ENCODE measurements at places on chromosomes 7 and 10. TPM values are rescaled to one million over a fixed set of nuclear protein-coding genes. Genes with fewer than 3 reads are reported as not detected.

Gene OR9A2
- polyA plus RNA-seq = not detected

Gene STAMBPL1
- polyA plus RNA-seq = 13.0 TPM

Gene HMX3
- not detected for polyA plus RNA-seq

Gene SNX8
- 33.7 TPM for polyA plus RNA-seq

Gene TNS3
- polyA plus RNA-seq = 102 TPM

Gene FGFBP3
- 4.1 TPM for polyA plus RNA-seq

Gene COL17A1
- polyA plus RNA-seq = 0.82 TPM

Gene FZD8
- polyA plus RNA-seq = 3.6 TPM

DNA sequence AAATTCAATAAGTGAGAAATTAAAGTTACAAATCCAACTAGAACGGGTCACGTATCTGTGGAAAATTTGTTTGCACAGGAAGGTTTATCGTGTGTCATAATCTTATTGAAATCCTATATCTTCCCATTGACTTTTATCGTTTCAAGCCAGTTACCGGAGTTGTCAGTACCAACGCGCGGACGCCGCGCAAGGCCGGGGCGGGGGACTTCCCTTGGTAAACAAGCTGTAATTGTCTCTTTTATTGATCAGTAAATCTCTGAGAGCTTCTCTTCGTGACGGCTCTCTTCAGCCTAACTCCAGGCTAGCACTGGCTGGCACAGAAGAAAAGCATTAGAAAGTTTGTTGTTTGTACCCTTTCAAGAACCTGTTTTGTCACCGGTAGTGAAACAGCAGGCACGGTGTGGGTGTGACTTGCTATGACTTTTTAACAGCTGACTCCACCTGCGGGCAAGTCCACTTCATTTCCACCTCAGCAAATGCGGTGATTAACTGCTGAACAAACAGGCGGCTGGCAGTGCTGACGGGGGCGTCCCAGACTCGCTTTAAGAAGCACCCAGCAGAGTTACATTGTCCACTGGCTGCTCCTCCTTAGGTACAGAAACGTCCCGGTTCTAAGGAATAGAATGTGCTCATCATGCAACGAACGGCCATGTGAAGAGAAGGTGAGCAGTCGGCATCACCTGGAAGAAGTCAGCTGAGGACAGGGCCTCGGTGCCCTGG lies 215.8 kb downstream of the MAD1L1 start:
- DNase-seq = no peak

- DNase-seq = no peak
These were observed 90.7 kb downstream of the DGKI start for GRCh38 chr7:137755846-137756651.

Gene MYO3A
- polyA plus RNA-seq = 3.4 TPM

DNA sequence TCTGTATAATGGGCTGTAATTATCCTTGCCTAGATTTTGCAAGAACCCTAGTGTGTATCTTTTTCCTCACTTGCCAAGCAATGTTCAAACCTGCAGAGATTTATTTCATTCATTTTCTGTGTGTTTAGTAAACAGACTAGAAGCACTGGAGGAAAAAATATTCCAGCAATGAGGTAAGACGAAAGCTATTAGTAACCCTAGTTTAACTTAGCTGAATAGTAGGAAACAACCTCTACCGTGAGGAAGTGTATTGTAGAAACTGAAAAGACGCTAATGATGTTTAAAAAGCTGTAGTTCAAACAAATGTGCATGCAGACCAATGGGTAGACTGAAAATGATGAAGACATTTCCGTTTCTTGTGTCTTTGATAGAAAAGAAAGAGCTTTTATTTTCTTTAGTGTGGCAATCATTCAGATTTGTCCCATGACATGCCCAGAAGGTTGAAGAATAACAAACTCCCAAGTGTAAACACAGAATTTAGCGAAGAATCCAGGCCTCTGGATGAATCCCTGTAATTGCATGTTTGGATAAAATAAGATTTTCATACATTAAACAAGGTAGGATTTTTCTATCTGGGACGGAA lies 20.7 kb downstream of the CAV1 start:
- no peak for DNase-seq

- no peak for DNase-seq
These were observed 9.2 kb upstream of the RP9 start for GRCh38 chr7:33118383-33118782.

GRCh38 chr7:150471886-150472285 lies 21.5 kb downstream of the GIMAP8 start:
- DNase-seq = no peak

GRCh38 chr10:86868353-86868752 lies 89.1 kb downstream of the MMRN2 start:
- peak; percentile 50 for DNase-seq

Gene CCAR1
- 191 TPM for polyA plus RNA-seq

DNA sequence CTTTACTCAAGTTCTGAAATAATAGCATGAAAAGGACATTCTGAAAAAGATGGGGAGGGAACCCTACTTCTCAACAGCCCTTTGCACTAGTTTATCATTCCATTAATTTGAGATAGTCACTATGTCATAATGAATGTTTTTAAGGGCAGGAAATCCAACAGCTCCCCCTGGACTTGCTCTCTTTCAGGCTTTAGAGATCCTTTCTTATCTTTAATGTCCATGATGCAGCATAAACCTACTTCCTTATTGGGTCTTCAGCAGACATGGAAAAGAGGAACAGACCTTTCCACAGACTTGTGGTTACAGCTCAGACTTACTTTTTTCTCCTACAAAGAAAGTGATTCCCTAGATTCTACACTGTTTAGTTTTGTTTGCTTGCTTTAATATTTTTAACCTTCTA lies 87.3 kb downstream of the IDE start:
- DNase-seq = no peak

Gene GPR37
- polyA plus RNA-seq = 4.7 TPM

DNA sequence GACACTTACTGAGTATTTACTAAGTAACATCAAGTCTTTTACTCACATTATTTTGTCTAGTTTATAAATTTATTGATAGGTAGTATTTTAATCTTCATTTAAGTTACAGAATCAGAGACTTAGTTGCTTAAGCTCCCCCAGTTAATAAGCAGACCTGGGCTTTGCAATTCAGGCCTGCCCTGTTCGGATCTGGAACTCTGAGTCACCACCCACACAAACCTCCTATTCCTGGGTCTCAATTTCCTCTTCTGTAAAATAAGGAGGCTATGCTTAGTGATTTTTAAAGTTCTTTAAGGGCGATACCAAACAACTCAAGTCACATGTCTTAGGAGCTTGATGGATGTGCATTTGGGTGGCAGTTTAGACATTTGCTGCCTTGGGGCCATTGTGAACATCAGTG lies 3.5 kb upstream of the MGAM start:
- no peak for DNase-seq

DNA sequence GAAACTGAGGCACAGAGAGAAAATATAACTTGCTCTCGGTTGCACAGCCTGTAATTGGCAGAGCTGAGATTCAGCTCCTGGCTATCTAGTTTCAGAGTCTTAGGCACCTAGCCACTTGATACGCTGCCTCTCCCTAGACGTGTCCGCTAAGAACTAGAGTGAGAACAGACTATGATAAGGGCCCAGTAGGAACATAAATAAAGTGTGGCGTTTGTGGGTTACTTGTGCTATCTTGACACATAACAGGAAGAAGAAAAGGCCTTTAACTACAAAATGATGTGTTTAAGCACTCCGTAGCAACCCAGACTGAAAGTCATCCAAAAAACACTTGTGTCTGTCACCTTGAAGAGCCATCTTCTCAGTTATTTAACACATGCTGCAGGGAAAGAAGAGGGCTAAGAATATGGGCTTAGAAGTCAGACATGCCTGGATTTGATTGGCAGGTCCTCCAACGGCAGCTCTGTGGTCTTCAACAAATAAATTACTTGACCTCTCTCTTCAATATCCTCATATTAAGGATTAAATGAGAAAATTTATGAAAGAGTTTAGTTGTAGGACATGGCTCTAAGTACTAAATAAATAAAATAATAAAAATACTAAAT lies 96.2 kb downstream of the SGMS1 start:
- no peak for DNase-seq

Gene CTTNBP2
- 20.1 TPM for polyA plus RNA-seq

Gene CRYGN
- polyA plus RNA-seq = 0.20 TPM

GRCh38 chr7:778271-778967 lies 51.3 kb upstream of the PRKAR1B start:
- DNase-seq = no peak

DNA sequence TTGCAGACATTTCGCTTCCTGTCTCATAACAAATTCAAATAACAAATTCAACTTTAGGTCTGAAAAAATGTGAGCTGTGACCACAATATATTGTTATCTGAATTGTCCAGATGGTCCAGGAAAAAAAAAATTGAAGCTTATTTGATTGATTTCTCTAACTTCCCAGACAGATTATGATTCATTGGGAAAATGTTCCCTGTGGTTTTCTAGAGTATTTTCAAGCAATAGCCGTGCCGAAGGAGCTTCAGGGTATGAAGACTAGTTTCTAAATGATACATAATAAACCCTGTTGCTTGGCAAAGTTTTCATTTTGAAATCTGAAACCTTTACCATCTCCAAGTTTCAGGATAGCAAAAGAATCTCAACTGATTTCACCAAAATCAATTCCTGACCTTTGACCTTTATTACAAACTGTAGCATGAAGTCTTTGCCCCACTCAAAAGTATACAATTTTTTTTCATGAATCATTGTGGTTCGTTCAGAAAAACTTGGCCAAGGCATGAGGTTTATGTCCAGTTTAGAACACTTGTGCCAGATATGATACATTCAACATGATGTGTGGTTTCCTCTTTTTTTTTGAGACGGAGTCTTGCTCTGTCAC lies 109.9 kb downstream of the JCAD start:
- DNase-seq = no peak

- no peak for DNase-seq
These were observed 811.5 kb downstream of the LRMDA start for GRCh38 chr10:76242956-76243355.

Data from right lung (tissue), 10 donors.